Fibroblast of gingiva (primary cell): ENCODE measurements at places on chromosomes 12 and 14.
A peak's percentile ranks its signal among the peaks of the same experiment; 100 is the strongest.

- DNase-seq: no peak
These were observed 159.5 kb downstream of the ZFP36L1 start for GRCh38 chr14:68633131-68633991.

- no peak for DNase-seq
These were observed at the start of gene FOXG1 for GRCh38 chr14:28766469-28766955. TSS of gene FOXG1 (plus strand) at chr14:28766787. CDS start at chr14:28767280, 493 bp downstream.

DNA sequence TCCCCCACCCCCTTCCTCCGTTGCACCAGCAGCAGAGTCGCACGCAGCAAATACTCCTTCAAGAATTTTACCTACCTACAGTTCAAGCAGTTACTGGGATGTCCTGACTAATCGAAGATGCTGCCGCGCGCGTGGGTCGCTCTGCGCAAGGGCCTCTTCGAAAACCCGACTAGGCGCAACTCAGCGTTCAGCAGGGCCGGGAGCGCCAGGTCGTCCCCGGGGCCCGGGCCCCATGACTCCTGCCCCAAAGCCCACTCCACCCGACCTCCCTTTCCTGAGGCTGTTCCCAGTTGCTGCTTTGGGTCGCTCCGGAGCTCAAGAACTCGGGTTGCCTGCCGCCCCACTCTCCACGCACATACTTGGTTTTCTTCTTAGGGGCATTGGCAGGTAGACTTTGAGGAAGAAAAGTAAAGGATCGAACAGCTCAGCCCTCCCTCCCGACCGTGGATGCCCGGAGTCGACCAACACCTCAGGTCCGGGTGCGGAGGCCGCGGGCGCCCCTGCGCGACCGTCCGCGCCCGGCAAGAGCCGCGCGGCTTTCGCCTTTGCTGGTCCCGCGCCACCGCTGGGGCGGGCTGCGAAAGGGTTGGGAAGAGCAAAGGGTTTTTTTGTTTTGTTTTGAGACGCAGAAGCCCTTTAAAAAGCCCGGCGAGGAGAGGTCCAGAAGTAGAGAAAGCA is 1.9 kb downstream of the BMP4 start:
- peak; percentile 37 for DNase-seq

DNA sequence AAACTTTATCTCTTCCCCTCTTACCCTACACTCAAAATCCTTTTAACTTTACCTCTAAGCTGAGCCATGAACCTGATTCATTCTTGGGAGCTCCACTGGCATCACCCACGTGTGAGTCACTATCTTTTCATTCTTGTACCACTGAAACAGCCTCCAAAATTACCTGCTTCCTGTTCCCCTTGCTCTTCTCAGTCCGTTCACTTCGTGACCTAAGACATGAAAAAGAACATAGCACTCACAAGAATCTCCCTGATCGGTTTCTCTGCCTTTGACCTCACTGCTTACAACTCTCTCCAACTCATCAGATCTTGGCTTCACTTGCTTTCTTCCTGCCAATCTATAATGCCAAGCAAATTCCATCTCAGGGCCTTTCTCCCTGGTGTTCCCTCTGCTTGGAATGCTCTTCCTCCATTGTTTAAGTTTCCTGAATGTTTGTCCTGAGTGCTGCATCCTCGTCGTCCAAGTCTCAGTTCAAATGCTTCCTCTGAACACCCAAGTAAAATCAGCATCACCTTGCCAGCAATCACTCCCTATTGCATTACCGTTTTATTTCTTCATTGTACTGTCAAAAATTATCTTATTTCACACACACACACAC is 9.2 kb downstream of the GLIPR1 start:
- peak; percentile 59 for DNase-seq

- peak; percentile 95 for DNase-seq
These were observed at the start of gene MMP14 for GRCh38 chr14:22836301-22837113. TSS of gene MMP14 (plus strand) at chr14:22836585. CDS start at chr14:22836818, 233 bp downstream.

DNA sequence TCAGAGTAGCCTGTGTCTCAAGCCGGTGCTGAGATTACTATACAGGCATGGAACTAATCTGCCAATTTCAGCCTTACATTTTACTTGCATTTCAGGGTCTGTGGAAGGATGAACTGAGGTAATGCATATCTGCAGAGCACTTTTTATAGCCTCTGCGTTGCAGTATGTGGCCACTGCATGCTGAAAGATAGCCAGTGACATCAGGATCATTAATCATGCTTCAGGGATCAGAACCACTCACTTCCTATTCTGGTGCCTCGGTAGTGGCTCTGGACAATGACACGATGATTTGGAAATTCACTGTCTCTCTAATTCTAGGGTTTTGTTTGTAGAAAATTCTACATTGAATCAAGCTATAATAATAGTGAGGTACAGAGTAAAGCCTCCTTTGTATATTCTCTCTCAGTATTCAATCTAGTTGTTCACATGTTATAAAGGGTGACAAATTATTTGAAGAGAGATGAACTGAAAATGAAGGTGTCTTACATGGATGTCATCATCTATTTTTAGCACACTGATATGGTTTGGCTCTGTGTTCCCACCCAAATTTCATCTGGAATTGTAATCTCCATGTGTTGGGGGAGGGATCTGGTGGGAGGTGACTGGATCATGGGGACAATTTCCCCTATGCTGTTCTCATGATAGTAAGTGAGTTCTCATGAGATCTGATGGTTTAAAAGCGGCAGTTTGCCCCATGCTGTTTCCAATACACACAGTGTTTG is 554.3 kb upstream of the MIS18BP1 start:
- no peak for DNase-seq

- no peak for DNase-seq
These were observed 1.6 kb upstream of the DGKA start for GRCh38 chr12:55929306-55929791.

DNA sequence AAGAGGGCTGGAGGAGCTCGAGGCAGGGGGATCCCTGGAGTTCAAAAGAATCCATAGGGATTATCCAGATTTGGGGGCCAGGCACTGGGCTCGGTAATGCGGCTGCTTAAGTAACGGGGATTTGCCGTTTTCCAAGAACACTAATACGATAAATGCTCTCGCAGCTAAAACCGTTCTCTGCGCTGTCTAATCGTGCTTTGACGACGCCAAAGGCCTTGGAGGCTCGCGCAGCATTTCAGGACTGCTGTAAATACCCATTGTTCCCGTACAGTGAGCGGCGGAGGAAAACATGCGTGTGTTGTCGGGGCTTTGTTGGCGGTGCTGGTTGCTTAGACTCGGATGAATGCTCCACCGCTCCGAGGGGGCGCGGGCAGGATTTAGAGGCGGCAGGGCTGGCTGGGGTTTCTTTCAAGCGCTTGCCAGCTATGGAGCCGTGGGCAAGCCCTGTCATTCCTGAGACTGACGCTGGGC is 26.2 kb downstream of the DIO3 start:
- DNase-seq: no peak

- DNase-seq: no peak
These were observed 6.8 kb downstream of the USP5 start for GRCh38 chr12:6858799-6859198.

GRCh38 chr12:56628671-56629458 is 1.3 kb downstream of the BAZ2A start:
- peak; percentile 89 for DNase-seq

- no peak for DNase-seq
These were observed 158.0 kb downstream of the ETV6 start for GRCh38 chr12:11807458-11807857.

DNA sequence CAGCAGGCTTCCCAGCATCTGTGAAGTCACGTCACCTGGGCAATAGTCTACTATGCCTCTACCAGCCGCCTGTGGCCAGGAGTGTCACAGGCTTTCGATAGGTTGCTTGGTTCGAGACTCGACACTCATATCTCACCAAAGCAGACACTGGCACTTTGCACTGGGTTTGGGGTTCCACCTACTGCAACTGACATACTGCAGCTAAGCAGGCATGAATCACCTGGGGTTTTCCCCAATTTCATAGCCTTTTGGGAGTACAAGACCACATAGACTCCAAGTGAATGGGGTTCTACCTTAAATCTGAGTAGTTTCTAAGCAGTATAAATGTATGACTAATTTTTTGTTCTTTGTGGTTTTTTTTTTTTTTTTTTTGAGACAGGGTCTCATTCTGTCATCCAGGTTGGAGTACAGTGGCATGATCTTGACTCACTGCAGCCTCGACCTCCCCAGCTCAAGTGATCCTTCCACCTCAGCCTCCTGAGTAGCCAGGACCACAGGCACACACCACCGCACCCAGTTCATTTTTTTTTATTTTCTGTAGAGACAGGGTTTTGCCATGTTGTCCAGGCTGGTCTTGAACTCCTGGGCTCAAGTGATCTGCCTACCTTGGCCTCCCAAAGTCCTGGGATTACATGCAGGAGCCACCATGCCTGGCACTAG is 32.1 kb downstream of the DMAC2L start:
- DNase-seq: no peak

DNA sequence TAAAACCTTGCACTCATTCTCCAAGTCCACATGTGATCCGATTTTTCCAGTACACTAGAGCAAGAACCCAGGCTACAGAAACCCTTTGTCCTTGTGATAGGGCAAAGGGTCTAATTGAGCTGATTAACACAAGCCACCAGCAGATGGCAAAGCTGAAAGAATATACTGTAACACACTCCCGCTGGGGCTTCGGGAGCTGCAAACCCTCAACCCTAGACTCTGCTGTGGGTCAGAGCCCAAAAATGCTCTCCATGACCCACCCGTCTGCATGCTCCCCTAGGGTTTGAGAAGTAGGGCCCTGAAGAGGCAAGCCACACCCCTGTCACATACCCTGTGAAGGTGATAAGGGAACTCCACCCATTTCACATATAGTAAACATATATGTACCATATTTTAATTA is 33.6 kb upstream of the PCNX1 start:
- no peak for DNase-seq

DNA sequence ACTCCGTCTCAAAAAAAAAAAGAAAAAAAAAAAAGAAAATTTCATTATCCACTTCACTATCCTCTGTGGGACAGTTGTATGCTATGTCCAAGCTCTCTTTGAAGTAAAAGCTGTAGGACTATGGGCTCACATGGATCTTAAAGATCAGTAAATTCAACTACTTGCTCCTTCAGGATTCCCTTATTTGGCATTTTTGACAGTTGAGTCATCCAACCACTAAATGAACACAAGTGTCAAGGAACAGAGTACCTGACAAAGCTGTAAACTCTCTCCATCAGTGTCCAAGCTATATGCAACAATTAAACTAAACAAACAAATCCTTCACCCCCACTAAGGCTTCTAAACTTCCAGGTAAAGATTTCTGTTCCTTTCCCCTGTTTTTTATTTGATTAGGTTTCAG is 177.0 kb downstream of the CEP128 start:
- DNase-seq: no peak

DNA sequence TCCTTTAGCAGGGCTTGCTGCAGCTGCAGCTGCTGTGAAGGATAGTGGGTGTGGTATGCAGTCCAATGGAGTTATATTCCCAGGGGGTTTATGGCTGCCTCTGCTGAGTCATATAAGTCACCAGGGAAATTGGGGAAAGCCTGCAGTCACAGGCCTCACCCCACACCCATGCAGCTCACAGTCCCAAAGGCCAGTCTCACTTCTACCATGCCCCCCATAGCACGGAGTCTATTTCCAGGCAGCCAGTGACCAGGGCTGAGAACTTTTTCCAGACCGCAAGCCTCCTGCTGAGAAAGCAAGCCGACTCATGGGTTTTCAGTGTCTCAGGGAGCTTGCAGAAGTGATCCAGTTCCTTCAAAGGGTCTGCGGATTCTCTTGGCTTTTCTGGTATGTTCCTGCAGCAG is 322.4 kb upstream of the CLEC14A start:
- peak; percentile 15 for DNase-seq

GRCh38 chr14:50094056-50094755 is 22.2 kb downstream of the VCPKMT start:
- no peak for DNase-seq

GRCh38 chr12:30573145-30573544 is 122.5 kb downstream of the IPO8 start:
- peak; percentile 53 for DNase-seq

DNA sequence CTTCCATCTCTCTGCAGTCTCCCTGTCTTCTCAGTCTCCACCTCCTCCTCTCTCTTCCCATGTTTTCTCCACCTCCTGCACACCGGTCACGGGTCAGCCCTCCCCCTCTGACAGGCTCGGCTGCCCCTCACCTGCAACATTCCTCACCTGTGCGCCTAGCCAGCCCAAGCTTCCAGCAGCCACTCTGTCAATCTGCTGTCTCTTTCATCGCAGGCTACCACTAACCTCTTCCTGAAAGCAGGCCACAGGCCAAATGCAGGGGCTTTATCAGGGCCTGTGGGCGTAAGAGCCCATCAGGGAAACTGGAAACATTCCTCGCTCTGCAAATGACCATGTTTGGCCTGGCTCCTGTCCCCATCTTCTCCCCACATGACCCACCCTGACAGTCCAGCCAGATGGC is 34.5 kb downstream of the CMKLR1 start:
- DNase-seq: no peak

DNA sequence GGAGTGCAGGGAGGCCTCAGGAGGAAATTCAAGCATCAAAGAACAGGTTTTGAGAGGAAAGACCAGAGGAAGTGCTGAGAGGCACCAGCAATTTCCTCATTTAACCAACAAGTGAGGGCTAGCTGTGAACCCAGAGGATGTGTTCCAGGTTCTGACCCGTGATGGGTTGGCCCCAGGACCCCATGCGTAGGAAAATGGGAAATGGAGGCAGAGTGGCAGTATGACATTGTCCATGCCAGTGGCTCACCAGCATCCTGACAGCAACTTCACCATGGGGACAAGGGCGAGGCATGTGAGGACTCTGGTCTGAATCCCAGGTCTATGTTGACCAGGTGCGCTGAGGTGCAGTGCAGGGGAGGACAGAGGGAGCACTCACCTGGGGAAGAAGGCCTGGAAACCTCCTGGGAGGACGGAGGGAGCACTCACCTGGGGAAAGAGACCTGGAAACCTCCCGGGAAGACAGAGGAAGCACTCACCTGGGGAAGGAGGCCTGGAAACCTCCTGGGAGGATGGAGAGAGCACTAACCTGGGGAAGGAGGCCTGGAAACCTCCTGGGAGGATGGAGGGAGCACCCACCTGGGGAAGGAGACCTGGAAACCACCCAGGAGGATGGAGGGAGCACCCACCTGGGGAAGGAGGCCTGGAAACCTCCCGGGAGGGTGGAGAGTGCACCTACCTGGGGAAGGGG is 6.7 kb upstream of the CACNA2D4 start:
- no peak for DNase-seq

- DNase-seq: no peak
These were observed 2.3 kb downstream of the AKAP5 start for GRCh38 chr14:64467566-64467965.

DNA sequence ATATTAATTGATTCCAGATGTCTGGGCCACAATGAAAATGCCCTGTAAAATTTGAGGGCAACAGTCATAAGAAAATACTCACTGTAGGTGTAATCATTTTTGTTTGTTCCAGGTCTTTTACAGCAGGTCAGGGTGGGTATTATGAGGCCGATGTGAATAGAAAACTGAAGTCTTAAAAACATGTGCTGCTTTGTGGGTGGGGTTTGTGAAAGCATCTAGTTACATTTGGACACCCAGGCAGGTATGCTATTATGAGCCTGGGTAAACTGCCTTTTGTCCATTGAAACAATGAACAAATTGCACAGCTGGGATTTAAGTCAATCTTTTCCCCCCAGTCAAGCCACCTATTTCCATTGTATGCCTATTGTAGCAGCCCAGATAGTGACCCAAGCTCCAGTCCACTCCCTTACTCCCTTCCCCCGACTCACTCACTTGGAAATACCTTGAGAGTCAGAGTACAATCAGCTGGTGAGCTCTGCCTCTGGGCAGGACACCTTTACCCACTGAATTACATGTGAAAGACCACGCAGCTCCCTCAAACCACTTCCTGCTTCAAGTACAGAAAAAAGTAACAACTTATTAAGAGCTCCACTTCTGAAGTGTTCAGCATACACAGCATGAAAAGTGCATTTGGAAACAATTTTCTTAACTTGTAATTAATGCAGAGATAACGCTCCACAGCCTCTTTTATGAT is 1.8 kb downstream of the IGF1 start:
- no peak for DNase-seq

GRCh38 chr12:103819312-103819711 is 21.7 kb downstream of the NT5DC3 start:
- DNase-seq: no peak
